NCI-H69 (cell line): ENCODE measurements at places on chromosomes 6 and 20.

DNA sequence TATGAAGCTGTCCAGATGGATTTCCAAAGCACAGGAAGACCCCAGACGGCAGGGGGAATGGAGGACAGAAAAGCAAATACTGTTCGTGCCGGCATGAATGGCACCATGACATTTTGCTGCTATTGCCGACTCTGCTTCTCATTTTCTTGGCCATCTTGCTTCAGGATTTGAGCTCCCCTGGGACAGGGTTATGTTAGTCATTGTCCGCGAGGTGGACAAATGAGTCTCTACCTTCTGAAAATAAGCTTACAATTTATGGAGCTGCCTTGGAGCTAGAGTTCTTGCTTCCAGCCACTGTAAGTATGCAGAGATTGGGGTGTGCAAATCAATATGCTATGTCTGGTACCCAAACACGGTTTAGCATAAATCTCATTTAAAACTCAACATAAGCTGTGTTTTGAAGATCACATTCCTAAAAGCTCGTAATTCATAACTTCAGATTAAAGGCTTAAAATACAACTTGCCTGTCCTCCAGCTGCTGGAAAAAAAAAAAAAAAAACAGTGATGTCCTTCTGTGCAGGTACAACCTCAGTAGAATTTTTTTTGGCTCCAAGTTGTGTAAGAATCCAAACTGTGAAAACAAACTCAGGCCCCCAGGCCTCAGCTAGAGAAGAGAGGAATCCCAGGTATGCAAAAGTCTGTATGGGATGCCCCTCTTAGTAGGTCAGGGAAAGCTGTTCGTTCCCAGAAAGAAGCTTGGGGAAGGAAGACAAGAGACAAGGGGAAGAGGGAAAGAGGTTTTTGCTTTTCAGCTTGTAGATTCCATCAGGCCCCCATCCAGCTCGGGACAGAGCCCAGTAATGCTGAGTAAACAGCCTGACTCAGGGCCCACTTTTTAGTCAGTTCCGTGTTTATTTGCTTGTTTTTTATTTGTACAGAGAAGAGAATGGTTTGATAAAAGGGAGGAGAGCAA is 184.2 kb upstream of the FOXA2 start:
- no peak for DNase-seq

DNA sequence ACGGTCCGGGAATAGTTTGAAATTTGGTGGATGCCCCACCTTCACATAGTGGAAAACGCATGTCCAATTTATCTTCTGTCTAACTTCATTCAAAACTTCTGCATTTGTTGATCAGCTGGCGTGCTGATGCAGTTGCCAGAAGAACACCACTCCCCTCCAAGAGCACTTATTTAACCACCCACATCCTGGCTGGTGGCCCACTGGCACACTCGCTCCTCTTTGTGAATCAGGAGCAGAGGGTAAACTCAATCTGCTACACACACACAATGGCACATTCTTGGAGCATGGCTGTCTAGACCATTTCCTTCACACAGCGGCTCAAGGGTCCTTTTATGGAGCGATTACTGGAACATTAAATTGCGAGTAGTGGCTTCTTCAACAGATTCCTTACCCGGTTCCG is 55.1 kb upstream of the CEP162 start:
- peak; percentile 39 for DNase-seq

- peak; percentile 85 for DNase-seq
Measured at GRCh38 chr6:155011809-155012291, 16.7 kb downstream of the TIAM2 start.

GRCh38 chr20:40037511-40037910 is 651.5 kb downstream of the MAFB start:
- DNase-seq, result no peak

DNA sequence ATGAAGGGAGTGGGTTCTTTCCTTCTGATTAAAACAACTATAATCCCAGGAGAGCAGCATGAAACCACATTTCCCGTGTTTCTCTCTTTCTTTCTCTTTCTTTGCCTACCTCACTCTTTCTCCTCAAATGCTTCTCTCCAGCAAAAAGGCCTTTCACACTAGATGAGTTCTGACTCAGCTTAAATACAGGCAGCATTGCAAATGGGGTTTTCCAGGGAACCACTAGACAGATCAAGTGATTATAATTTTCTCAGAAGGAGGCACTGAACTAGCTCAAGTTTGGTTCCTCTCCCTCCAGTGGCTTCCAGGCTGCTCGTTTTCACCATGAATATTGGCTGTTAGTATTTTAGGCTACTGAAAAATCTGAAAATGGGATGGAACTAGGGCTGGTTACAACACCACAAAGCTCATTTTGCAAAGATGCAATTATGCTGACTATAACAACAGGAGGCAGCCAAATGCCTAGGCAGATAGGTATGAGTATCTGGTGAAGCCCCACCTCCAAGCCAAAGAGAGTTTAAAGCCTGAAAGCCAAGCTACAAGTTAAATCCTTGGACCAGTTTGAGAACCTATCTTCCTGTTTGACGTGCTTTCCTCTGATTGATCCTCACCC is 260.0 kb downstream of the MMUT start:
- DNase-seq, result no peak

- no peak for DNase-seq
Measured at GRCh38 chr6:5365436-5366195, 104.3 kb downstream of the FARS2 start.

- DNase-seq, result no peak
Measured at GRCh38 chr6:57108691-57109090, 18.7 kb downstream of the ZNF451 start.

DNA sequence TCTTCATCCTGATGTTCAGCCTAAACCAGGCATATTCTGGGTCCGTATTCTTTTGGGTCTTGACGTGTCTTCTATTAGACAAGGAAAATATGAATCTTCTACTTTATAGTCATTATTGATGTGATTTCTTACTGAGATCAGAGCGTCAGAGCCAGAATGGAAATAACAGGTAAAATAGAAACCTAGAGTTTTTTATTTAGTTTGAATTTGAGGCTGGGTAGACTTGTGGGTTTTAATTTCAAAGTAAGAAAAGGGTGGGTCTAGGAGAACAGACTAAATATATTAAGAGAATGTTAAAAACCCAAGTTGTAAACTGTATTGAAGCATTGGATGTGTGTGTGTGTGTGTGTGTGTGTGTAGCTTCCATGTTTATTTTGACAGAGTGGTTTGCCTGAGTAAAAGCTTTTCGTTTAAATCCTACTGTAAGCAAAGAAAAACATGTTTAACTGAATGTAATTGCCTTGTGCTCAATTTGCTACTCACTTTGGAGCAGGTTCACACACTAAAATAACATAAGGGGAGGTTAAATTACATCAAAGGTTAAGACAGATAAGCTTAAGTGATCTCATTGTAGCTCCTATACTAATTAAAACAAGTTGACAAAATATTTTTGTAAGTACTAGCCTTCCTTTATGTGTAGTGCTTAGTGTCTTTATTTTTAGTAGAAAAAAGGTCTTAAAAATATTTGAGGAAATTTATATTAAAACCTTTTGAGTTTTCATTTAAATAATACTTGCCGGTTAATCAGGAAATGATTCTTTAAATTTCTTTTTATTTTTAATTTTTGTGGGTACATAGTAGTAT is 17.4 kb downstream of the HECA start:
- peak; percentile 58 for DNase-seq

DNA sequence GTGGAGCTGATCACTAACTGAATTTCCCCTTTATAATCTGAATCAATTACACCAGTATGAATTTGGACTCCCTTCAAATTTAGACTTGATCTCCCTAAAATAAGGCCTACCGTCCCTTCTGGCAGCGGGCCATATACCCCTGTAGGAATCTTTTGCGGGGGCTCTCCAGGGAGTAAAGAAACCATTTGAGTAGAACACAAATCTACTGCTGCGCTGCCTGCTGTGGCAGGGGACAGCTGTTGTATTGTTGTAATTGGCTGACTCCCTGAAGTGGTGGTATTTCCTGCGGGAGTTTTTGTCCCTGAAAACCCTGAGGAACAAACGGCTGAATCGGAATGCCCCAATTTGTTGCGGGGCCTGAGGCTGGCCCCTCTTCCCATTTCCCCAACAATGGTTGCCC is 16.0 kb upstream of the PTCRA start:
- DNase-seq, result peak; percentile 81

DNA sequence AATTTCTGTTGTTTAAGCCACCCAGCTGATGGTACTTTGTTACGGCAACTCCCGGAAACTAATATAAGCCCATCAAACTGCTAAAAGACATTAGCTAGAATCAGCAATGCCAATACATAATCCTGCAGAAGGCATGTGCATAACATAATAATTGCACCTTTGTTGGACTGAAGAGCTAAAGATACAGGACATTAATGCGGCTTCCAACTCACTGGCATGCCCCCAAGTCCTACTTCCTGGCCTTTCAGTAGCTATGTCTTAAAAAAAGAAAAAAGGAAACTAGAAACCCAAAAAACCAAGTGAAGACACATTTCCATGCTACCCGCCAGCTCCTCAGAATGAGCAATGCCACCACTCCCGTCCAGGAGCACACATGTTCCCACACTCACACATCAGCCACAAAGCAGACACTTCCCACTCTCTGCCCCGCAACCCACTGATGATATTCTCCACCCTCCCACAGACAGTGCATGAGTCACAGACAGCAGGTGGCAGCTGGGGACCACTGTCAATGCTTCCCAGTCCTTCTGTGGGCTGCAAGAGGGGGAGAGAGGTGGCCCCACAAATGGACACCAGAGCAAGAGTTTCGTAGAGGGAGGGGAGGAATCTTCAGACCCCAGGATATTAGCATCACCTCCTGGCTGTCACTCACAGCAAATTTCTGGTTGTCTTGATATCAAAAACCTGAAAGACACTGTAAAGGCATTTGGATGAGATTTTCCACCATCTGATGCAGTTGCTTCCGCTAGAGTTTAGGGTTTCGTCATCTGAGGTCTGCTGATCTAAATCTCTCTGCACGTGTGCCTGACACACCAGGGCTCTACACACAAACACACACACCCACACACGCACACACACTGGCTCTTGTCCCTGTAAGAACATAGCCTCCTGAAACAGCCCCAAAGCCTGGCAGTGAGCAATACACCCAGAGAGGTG is 32.8 kb downstream of the GFOD1 start:
- peak; percentile 14 for DNase-seq

DNA sequence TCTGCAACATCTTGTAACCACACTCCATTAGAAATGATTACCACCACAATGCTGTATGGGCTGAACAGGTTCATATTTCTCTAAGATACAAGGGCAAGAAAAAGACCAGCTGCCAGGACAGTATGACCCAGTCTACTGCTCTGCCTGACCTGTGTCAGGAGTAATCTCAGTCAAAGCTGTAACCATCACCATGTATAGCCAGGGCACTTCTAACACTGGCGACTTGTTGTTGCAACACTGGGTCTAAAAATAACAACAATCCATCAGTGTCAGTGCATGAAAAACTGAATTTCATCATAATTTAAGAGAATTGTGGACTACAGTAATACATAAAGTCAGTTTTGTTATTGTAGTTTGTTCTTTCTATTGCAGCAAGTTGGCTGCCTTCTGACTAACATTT is 738.6 kb upstream of the ADGRB3 start:
- DNase-seq, result no peak
